ENCODE measurements at places on chromosomes 13 and 19.

GRCh38 chr13:74004109-74004508, 130.1 kb downstream of the KLF12 start:
- no peak for DNase-seq

GRCh38 chr19:50226536-50226935, 23.1 kb downstream of the MYH14 start:
- DNase-seq, result no peak

DNA sequence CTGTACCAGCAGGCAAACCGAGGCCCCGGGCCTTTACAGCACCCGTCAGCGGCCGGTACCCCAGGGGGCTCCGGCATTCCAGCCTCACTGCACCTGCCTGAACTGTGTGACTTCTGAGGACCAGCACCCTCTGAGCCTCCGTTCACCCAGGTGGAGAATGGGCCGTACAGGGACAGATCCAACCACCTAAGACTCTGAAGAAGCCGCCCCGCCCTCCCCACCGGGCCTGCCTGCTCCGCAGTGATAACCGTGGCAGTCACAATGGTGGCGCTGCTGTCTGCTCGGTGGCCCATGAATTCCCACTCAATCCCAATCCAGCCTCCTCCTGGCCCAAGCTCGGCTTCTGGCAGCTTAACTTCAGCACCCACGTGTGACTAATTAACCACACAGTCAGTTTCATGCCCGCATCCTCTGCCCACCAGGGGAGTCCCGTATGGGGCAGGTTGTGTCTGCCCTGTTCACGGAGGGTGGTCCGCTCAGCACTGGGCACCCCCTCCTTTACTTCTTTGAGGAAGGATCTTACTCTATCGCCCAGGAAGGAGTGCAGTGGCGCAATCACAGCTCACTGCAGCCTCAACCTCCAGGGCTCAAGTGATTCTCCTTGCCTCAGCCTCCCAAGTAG, 3.4 kb downstream of the TCF3 start:
- DNase-seq, result peak; percentile 55

DNA sequence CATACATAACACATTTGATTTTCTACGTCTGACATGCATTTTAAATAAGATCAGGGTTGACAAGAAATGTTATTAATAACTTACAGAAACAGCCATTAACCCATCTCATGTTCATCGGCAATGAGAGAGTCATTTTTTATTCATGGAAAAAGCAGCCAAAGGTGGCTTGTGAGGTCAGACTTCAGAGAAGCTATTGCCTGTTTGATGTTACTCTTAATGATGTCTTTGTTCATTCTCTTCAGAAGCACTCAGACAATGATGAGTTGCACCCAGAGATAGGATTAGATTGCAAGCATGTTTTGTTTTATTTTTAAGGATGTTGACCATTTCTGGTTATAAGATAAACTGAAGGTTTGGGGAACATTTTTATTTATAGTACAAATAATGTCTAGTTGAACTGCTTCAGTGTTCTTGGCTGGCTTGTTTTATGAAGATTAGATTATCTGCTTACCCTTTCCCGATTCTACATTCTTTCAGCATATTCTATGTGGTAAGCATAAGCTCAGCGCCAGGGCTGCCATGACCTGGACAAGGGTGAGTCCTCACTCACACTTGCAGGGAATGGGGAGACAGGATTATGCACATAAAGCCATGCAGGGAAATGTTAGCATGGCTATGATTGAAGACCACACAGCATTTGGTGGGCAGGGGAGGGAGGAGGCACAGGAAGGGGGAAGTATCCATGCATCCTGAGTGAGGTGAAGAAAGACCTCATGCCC, 288.1 kb downstream of the MTUS2 start:
- DNase-seq, result no peak

- DNase-seq, result no peak
Measured at GRCh38 chr13:80717776-80718175, 376.9 kb upstream of the SPRY2 start.

Data from activated T-cell treated with anti-CD3 and anti-CD28 coated beads, Interleukin-2, amount 50 U/mL, for 48 hours (primary cell).